ENCODE measurements at places on chromosomes 5 and 9.

GRCh38 chr5:82335806-82336205, 57.7 kb upstream of the RPS23 start:
- no peak for DNase-seq

DNA sequence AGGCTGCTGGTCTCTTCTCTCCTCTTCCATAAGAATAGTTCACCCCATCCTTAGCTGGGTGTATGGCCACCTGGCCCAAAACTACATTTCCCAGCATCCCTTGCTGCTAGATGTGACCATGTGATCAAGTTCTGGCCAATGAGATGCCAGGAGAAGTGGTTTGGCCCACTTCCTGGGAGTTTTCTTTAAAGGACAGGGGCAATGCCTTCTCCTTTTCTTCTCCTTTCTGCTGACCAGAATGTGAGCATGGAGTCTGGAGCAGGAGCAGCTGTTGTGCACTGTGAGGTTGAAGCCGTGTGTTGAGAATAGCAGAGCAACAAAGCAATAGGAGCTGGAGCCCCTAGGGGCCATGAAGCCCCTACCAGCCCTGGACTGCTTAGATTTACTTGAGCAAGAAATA, 36.8 kb downstream of the C9orf50 start:
- DNase-seq, result peak; percentile 66

- no peak for DNase-seq
These were observed 23.8 kb upstream of the NPM1 start for GRCh38 chr5:171363846-171364245.

GRCh38 chr5:139147483-139148087, 50.6 kb downstream of the SIL1 start:
- DNase-seq, result peak; percentile 83

DNA sequence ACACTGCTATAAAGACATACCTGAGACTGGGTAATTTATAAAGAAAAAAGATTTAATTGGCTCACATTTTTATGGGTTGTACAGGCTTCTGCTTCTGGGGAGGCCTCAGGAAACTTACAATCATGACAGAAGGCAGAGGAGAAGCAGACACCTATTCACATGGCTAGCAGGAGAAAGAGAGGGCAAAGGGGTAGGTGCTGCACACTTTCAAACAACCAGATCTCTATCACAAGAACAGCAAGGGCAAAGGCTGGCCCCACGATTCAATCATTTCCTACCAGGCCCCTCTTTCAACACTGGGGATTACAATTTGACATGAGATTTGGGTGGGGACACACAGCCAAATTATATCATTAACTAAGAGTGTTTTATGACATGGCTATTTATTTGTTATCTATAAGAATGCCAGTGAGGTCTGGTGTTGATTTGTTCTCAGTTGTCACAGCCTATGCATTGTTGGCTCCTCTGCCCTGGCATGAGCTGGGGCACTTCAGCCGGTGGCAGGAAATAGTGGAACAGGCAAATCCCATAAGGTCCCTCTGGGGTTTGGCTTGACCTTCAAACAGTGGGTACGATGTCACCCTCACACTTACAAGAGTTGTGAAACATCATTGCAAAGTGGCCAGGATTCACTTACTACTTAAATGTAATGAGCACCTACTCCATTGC, 44.1 kb downstream of the SPARC start:
- DNase-seq, result no peak

DNA sequence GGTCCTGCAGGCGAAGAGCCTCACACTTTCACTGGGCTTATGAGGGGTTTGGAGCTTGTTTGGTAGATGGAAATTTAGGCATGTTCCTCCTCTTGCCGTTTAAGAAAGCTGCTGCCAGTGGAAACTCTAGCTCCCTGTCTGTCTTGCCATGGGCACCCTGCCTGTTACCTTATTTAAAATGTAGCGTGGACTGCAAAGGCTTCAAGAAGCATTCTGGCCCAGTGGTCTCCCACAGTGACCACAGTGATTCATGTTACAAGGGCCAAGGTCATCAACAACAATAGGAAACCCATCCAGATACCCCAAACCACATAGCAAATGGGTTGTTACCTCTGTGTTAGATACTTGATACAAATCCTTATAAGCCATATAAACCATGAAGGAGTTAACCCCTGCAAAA, 96.6 kb downstream of the DPYSL3 start:
- no peak for DNase-seq

GRCh38 chr9:76441551-76442322, 17.2 kb upstream of the GCNT1 start:
- DNase-seq, result no peak
